ENCODE measurements at places on chromosomes 3 and 15.

- DNase-seq = no peak
Observed at GRCh38 chr3:49513494-49514124, 40.7 kb upstream of the BSN start.

GRCh38 chr15:89307046-89307587 lies 27.5 kb downstream of the POLG start:
- DNase-seq = no peak

GRCh38 chr3:123258811-123259420 lies 57.2 kb downstream of the SEC22A start:
- DNase-seq = no peak

GRCh38 chr15:48063411-48063985 lies 57.3 kb upstream of the SLC24A5 start:
- DNase-seq = no peak

- no peak for DNase-seq
Observed at GRCh38 chr15:66564136-66565041, 1.4 kb downstream of the LCTL start.

DNA sequence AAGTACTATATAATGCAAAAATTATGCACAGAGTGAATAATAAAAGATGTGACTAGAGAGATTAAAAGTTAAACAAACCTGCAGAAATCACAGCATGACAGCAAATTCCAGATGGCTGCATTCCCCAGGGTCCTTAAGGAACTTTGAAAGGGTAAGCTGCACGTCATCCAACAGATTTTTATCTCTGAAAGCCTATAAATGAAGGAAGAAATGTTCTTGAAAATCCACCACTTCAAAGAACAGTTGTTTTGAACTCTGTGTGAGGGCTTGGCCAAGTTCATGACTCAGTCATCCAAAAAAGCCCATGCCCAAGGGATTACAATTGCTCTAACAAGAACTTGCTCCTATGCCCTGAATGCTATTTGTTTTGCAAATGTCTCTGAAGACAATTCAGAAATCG lies 603.6 kb downstream of the PLOD2 start:
- DNase-seq = no peak

DNA sequence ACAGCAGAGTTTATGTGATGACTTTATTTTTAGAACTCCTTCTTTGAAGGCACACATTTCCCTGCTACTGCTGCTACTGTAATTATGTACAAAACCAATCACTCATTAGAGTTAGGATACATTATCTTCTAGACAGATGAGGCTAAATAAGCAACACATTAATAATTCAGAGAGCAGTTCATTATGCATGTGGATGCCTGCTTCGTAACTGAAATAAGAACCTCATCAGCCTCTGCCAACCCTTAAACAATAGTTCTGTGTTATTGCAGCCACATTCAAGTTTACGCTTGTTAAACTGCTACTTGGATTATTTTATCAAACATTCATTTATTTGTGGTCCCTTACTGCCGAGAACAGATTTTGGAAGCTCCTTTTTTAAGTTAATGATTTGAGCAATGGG lies 52.5 kb upstream of the C15orf61 start:
- no peak for DNase-seq

DNA sequence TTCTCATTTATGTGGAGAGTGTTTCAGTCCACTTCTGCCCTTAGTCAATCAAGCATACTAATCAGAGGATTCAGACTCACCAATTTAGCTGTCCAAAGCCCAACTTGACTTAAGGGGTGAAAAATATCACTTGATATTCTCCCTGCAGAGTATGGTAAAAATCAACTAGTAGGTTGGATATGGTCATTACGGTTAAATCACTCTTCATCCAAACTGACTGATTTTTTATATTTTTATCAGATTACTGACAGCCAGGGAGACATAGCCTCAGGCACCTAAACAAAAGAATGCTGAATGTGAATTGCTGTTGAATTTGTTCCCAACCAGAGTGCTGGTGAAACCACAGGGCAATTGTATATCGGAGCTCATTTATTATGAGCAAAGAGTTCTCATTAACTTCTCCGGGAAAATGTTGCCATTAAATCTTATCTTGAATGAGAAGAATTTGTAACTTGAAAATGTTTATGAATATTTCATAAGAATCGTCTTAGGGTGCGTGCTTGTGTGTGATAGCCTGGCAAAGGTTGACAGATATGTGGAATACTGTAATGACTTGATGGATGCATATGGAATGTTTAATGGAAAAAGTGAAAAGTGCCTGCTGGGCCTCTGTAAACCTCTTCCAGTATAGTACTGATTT lies 411.2 kb downstream of the NAALADL2 start:
- DNase-seq = no peak

- DNase-seq = no peak
Observed at GRCh38 chr15:87034886-87035285, 955.2 kb downstream of the AGBL1 start.

- DNase-seq = no peak
Observed at GRCh38 chr3:189365609-189366564, 194.1 kb downstream of the TPRG1 start.

DNA sequence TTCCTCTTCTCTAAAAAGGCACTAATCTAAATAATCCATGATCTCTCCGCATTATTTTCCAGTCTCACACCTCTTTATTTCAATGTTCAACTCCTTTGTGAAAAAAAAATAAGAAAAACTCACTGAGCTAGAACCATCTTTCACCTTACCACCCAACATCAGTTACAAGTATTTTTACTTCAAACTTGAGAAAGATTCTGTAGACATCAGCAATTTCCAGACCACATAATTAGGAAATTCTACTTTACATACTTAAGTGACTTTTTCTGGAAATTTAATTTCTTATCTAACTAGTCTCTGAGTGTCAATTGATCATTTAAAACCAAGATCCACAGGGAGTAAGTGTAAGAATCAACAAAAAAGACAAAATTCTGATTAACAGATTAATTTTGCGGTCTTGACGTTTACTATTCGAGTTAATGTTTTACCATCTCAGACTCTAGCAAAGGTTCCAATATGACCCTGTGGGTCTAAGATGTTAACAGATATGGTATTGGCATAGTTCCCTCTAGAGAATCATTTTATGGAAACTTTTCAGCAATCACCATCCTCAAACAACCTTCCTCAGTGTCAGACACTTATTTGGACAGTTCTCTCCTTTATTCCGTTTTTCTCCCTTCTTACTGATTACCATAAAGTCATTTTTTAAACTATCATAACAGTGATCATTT lies 5.1 kb downstream of the ATP13A3 start:
- DNase-seq = no peak

- DNase-seq = no peak
Observed at GRCh38 chr3:13617981-13618380, 69.1 kb downstream of the FBLN2 start.

DNA sequence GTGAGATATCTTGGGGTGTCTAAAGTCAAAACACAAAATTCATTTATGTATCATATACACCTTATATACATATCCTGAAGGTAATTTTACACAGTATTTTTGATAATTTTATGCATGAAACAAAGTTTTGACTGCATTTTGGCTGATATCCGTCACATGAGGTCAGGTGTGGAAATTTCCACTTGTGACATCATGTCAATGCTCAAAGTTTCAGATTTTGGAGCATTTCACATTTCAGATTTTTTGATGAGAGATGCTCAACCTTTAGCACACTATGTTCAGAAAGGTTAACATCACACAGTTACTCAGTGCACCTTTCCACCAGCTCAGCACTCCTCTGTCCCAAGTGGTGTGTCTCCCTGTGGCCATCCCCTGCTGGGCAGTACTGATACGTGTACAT lies 37.7 kb upstream of the CPB1 start:
- no peak for DNase-seq

- DNase-seq = no peak
Observed at GRCh38 chr3:42224658-42225421, 41.1 kb downstream of the CCK start.

- no peak for DNase-seq
Observed at GRCh38 chr3:5389057-5389456, 201.6 kb downstream of the EDEM1 start.

DNA sequence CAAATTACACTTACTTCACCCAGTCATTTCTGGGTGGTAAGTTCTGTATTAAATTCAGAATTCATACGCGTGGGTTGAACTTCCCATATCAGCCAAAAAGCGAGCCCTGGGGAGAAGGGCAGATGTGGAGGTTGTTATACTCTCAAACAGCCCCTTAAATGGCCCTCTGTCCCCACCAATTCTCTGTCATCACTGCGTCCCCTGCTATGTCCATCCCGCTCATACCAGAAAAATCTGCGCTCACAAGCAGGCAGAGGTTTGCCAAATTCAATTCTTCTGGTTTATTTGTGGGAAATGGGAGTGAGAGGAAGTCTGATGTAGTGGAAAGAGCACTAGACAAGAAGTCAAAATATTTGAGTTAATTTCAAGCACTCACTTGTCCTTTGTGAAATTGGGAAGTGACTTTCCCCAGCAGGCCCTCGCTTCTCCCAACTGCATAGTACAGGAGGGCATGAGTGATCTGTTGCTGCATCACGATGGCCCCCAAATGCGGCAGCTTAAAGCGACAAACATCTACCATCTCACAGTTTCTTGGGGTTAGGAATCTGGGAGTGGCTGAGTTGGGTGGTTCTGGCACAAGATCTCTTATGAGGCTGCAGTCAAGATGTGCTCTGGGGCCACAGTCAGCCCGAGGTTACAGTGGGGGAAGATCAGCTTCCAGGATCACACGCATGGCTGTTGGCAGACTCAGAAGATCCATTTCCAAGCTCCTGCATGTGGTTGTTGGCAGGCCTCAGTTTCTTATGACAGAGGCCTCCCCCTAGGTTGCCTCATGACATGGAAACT lies 67.7 kb downstream of the CPN2 start:
- no peak for DNase-seq

DNA sequence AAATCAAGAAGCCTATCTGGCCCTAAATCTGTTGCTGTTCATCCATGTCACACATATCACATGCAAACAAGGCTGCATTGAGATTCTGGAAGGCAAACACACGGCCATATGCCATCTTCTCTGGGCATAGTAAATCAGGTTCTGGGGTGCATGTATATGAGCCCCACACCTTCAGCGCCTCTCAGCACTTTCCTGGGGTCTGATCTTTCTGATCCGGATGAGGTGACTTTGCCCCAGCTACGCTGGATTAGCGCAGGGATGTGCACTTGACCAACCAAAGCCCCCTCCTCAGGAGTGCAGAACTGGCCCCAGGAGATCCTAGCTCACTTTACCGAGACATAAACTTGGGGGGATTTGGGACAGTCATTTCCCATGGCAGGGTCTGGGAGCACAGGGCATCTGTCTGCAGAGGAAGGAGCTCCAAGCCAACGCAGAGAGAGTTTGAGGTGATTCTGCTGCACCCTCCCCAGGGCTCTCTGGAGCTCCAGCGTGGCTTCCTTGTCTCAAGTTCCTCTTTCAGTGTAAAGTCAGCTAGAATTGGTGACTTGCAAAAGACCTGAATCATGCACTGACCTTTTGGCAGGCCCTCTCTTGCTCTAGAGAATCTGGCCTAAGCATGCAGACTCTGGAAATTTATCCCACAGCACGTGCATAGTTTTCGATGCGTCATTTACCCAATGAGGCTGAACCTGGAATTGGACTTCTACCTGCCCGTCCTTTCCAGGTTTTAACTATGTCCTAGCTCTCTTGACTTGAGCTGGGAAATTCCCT lies 63.5 kb upstream of the KLF13 start:
- no peak for DNase-seq

- DNase-seq = no peak
Observed at GRCh38 chr3:3998140-3998922, 199.1 kb downstream of the LRRN1 start.

DNA sequence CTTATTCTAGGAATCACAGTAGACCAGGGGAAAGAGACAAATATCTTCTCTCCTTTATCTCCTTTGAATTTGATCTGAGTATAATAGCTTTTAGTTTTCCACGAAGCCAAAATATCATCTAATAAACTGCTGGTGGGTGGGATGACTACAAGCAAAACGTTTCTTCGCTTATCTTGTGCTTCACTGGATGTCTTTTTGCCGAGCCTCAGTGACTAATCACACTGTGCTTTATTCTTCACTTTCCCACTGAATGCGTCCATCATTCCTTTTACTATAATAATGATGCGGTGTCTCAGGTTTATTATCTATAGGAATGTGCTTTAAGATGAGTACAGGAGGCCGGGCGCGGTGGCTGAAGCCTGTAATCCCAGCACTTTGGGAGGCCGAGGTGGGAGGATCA lies 32.5 kb downstream of the CEP152 start:
- no peak for DNase-seq

GRCh38 chr15:25860885-25861866 lies 2.0 kb downstream of the ATP10A start:
- no peak for DNase-seq

DNA sequence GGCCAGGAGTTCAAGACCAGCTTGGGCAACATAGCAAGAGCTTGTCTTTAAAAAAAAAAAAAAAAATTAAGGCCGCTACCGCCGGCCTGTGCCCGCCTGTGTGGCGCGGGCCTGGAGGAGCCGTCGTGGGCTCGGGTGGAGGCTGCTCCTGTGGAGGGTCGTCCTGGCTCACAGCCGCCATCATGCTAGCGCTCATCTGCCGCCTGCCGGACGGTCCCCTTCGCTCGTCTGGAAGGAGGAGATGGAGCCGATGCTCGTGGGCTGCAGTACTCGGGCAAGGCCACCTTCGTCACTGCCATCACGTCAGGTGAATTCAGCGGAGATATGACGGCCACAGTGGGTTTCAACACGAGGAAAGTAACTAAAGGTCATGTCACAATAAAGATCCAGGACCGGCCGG lies 37.4 kb downstream of the TFRC start:
- no peak for DNase-seq

GRCh38 chr3:31729082-31729481 lies 196.4 kb downstream of the STT3B start:
- no peak for DNase-seq

DNA sequence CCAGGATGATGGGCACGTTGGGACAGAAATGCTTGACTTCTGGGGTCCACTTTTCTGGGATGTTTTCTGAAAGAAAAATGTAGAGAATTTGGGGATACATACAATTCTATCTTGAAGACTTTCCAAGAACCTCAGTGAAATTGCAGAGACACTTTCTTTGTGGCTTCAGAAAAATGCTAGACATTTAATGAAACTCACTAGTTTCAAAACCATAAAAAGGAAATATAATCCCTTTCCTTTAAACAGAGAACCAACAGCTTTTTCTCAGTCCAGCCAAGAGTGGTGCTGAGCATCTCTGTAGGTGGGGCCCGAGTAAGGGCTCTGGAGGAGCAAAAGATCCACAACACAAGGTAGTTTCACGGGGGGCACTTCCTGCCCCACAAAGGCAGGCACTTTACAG lies 4.4 kb upstream of the GPX1 start:
- DNase-seq = no peak

- DNase-seq = peak; percentile 11
Observed at GRCh38 chr3:42906070-42906847, at the start of gene ZNF662. Gene ZNF662 (plus strand): TSS chr3:42906142. CDS start chr3:42908115, 1,973 bp downstream.

- DNase-seq = no peak
Observed at GRCh38 chr15:96053031-96053780, 277.3 kb upstream of the NR2F2 start.

GRCh38 chr15:77030928-77031375 lies 36.0 kb downstream of the PSTPIP1 start:
- DNase-seq = no peak

Data from activated T-cell treated with anti-CD3 and anti-CD28 coated beads for 1 hour (primary cell).